ENCODE measurements at places on chromosomes 4 and X.

DNA sequence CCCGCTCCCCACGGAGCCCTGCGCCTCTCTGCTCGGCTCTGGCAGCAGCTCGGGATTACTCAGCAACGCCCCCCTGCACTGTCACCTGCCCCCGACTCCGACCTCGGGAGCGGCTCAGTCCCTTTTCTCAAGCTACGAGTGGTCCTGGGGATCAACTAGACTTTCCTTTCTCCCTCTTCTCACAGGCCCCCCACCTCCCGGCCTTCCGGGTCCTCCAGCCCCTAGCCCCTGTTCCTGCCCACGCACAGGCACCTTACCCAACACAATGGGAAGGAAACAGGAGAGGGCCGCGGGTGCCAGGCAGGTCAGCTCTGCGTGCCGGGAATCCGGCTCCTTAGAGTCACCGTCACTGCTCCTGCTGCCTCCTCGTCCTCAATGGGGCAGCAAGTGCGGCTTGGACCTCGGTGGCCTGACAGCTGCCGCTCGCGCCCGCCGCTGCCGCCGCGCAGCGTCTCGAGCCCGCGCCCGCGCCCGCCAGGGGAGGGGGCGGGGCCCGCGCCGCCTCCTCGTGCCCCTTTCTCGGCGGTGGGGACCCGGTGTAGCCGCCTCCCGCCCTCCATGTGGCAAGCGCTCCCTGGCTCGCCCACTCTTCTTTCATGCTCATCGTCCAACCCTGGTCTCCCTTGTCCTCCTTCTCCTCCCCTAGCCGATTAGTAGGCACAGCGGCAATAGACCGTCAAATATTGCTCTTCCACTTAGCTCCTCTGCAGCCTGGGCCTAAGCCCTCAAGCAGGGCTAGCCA, at the start of gene RAB9B:
TSS of gene RAB9B (minus strand) at position 455 of the 742 bp plus-strand sequence. CDS start 6,473 bp downstream, outside the sequence.
- DNase-seq = peak; percentile 72

DNA sequence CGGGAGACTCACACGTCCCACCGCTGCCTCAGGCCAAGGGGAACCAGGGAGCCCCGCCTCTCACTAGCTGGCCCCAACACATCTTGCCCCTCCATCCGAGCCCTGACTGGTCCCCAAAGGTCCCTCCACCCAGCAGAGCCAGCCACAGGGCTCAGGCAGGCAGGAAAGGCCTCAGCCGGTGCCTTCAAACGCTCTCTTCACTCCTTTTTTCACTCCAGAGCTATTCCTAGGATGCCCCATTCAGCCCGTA, 1.5 kb upstream of the ARHGAP4 start:
- no peak for DNase-seq

DNA sequence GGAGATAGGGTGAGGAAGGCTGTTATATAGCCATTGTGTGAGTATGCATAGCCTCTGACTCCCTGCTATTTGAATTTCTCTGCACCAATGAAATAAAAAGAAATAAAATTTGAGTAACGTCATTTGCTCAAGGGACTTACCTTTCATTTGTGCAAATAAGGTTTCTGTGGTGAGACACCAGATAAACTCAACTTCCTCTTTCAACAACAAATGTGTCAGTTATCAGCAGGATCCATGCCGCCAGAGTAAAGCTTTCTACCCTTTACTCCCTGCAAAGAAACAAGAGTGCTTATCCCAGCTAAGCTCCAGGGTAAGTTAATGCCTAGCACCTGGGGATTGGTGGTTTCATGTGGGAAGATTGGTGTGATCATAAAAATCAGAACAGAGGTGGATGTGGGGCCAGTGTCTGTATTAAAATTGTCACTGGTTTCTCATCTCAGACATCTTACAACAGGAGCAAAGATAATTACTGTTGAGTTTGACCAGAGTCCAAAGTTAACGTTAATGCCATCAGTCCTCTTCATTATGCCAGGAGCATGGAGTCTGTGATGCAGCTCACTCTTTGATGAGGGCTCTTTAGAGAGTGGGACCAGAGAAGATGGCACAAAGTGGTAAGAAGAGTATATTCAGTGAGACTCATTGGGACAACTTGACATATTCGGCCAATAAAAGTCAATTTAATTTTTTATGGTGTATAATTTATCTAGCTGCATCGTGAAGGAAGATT, at the start of gene P2RY10:
TSS of gene P2RY10 (plus strand) at position 206 of the 727 bp plus-strand sequence. CDS start 15,130 bp downstream, outside the sequence.
- no peak for DNase-seq

- DNase-seq = peak; percentile 64
Measured at GRCh38 chr4:133146574-133147241, 2.4 kb upstream of the PCDH10 start.
